Stimulated activated CD8-positive, alpha-beta memory T cell treated with anti-CD3 and anti-CD28 coated beads, Interleukin-2, amount 100 ng/mL, for 48 hours (primary cell): ENCODE measurements at places on chromosomes 12 and 14.

- DNase-seq = no peak
Observed at GRCh38 chr14:94476023-94476422, at the start of gene SERPINA9. Gene SERPINA9 (minus strand): TSS chr14:94476197. CDS start chr14:94469840, 6,357 bp downstream.

DNA sequence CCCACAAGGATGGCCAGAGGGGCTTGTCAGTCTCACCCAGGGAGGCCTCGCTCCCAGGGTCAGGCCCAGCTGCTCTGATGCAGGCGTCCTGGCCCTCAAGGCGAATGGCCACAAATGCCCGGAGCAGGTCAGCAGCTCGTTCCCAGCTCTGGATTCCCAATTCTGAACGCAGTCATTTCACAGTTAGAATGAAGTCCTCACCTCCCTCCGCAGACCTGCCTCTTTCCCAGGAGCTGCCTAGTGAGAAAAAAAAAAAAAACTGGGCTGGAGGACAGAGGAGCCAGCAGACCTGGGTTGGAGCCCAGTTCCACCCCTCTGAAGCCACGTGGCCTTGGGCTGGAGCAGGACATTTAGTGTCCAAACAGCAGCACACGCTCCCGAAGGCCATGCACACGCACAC is 62.2 kb upstream of the DIO3 start:
- no peak for DNase-seq

DNA sequence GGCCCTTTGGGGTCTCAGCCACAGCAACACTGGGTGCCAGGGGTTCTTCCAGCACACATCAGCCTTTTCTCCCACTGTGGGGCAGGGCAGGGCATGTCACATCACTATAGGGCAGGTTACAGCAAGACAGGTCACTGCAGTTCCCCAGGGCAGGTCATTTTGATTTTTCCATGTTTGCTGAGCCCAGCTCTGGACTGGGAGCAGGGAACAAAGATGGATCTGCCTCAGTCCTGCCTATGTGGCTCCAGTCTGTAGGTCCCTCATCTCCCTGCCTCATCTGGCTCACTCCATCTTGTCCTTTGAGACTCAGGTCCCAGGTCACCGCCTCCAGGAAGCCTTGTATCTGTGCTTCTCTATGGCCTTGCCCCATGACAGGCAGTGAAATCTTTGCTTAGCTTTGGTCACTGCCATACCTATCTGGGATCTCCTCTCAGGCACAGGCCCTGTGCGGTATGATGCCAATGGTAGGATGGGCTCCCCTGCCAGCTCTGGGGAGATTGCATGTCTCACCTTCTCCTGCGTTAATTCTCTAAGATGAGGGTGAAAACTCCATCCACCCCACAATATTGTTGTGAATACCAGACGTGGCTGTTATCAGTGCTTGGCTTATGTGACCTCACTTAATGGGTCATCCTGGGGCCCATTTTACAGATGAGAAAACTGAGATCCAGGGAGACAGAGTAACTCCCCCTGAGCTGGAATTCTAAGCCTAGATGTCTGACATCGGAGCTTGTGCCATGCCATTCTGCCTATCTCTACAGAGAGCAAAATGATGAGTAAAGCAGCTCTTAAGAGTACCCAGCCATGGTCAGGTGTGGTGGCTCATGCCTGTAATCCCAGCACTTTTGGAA is 1.5 kb downstream of the SERPINA6 start:
- DNase-seq = no peak

GRCh38 chr12:5051913-5052312 is 8.2 kb downstream of the KCNA5 start:
- no peak for DNase-seq

- no peak for DNase-seq
Observed at GRCh38 chr14:92459950-92460421, 53.6 kb upstream of the RIN3 start.

- DNase-seq = no peak
Observed at GRCh38 chr12:95054206-95054605, 19.2 kb downstream of the NR2C1 start.

DNA sequence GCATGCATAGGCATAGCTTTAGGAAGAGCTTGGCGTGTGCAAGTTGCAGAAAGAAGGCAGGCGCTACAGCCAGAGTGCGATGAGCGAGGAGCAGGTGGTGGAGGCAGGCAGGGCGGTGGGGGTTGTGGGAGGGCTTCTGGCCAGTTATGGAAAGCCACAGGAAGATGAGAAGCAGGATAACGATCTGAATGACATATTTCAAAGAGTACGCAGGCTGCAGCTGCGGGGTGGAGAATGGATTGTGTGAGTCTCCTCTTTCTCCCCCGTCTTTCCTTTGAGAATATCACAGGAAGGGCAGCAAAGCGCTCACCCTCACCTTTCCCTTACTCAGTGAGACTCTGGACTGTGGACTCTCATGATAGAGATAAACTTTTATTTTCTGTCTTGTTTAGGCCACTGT is 48.7 kb upstream of the PLXNC1 start:
- DNase-seq = no peak

DNA sequence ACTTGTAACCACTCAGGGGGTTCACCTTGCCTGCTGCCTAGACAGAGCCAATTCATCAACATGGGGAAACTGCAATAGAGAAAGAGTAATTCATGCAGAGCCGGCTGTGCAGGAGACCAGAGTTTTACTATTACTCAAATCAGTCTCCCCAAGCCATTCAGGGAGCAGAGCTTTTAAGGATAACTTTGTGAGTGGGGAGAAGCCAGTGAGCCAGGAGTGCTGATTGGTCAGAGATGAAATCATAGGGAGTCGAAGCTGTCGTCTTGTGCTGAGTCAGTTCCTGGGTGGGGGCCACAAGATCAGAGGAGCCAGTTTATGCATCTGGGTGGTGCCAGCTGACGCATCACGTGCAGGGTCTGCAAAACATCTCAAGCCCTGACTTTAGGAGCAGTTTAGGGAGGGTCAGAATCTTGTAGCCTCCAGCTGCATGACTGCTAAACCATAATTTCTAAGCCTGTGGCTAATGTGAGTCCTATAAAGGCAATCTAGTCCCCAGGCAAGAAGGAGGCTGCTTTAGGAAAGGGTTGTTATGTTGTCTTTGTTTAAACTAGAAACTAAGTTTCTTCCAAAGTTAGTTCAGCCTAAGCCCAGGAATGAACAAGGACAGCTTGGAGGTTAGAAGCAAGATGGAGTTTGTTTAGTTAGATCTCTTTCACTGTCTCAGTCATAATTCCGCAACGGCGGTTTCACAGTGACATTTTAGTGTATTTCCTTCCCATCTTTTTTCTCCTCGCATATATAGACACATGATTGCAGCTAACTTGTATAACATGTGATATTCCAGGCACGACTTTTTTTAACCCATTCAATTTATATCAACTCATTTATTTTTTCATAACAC is 68.9 kb upstream of the NCOR2 start:
- DNase-seq = no peak

DNA sequence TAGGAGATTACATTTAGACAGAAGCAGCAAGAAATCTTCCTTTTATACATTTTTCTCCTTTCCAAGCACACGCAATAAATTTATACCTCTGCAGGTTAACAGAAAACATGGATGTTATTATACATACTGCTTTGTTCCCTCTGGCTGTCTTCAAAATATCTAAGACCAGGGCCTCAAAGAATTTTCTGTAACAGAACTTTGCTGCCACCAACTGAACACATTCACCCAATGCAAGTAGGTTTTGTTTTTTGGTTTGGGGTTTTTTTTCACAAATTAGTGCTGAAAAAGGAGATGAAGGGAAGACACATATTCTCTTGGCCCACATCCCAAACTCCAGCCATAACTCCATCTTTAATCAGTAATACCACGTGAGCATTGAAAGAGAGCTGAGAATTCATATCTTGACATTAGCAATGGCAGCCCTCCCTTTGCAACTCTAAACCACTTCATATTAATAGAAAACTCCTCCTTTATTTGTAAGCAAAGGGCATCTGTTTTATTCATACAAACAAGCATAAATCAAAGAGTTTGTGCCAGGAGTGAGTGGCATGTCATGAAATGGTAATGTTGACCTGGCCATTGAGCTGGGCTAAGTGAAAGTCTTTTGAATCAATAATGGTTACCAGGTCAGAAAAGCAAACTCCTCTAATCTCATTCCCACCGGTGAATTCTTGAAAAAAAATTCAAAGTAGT is 150.8 kb upstream of the FSCB start:
- DNase-seq = no peak

DNA sequence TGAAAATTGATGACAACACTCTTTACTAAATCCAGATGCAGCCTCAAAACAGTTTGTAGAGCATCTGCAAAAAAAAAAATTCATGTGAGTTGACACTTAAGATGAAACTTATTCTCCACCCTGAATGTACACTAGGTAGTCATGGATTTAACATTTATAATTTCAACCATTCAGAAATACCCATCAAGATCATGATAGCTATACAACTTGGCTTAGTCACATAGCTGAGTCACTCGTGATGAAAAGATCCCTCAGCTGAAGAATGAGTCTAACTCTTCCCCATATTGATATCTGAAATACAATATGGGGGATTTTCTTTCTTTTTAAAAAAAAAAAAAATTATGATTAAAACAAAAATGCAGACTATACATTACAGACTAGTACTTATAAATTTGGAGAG is 104.8 kb upstream of the PLEKHG7 start:
- DNase-seq = no peak

DNA sequence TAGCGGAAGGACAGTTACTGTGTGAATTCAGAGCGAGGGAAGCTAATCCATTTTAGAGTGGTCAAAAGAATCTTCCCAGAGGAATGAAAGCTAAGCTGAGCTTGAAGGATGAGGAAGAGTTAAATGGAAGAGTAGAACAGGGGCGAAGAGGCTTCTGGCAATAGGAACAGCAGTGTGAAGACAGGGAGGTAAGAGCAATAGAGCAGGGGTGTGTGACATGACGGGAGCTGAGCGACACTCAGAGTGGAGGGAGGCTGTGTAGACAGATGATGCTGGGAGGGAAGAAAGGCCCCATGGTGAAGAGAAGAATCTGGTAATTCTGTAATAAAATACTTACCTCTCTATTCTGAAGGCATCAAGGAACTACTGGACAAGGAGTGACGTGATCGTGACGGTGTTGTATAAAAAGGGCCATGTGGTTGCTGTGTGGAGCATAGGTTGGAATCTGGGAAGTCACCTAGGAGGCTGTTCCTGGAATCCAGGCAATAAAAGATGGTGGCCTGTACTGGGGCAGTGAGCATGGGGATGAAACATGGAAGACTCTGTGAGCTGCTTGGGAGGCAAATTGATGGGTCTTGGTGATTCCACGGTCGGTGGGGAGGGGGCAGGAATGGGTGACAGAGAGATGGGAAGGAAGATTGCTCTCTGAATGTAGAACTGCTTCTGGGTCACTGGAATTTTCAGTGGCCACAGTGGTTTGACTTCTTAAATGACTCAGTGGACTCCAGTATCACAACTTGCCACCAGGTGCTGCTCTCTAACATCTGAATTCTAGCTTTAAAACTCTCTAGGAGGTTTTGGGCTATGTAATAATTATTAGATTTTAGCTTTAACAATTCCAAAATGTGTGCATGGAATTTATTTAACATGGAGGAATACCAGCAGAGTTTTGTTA is 164.1 kb downstream of the ATP23 start:
- no peak for DNase-seq

- DNase-seq = no peak
Observed at GRCh38 chr12:67433385-67434175, 164.4 kb downstream of the CAND1 start.

DNA sequence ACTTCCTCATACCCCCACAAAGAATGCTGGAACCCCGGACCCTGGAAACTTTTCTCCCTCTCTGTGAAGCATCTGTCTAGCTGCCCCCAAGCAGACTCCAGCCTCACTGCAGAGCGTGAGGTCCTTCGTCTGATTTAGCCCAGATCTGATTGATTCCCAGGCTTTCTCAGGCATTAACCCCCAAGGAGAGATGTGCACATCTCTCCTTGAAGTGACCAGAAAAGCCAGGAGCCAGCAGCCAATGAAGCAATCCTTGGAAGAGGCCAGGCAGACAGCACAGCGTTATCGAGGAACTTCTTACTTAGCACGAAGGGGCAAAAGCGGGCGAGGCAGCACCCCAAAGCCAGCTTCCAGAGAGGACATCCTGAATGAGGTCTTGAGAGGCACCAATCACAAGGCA is 100.7 kb downstream of the ZFP36L1 start:
- DNase-seq = no peak

DNA sequence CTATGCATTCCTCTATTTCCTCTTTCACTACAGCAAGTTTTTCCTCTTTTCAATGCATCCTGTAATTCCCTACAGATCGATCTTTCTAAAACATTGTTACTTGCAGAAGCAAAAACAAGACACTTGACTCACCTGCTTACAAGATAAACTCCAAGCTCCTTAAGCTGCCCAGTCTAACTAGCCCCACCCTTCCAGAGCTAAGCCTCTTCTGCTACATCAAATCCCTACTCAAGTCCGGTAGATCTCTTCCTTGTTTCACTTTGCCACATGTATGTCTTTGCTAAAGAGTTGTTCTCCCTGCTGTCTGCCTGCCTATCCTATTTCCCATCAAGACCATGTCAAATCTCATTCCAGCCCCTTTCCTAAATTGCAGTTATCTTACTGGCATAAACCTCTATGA is 724.8 kb downstream of the C12orf50 start:
- no peak for DNase-seq

DNA sequence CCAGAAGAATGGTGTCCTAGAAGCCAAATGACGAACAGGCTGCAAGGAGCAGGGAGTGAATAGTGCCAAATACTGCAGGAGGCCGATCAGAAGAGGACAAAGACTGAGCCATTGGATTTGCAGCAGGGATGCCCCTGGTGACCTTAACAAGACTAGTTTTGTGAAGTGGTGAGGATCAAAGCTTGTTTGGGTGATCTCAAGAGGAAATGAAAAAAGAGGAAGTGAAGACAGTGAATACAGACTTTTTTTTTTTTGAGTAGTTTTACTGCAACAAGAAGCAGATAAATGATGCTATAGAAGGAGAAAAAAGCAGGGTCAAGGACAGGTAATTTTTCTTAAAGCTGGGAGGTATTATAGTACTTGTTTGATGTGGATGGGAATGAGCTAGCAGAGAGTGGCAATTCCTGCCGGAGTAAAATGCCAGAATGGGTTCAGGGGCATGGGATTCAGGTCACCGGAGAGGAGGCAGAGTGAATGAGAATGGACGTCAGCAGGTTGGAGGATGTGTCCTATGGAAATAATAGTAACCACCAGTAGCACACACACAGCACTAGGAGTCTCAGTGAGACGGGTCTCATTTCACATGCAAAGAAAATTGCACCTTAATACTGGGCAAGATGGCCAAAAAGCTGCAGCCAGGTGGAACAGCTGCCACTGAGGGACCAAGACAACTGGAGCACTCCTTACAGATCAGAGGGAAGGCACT is 345.8 kb upstream of the CCDC196 start:
- no peak for DNase-seq
